ENCODE measurements at places on chromosomes 6 and 20. TPM values are rescaled to one million over a fixed set of nuclear protein-coding genes. Genes with fewer than 3 reads are reported as not detected.

MUC21 gene
- total RNA-seq, result not detected

DNA sequence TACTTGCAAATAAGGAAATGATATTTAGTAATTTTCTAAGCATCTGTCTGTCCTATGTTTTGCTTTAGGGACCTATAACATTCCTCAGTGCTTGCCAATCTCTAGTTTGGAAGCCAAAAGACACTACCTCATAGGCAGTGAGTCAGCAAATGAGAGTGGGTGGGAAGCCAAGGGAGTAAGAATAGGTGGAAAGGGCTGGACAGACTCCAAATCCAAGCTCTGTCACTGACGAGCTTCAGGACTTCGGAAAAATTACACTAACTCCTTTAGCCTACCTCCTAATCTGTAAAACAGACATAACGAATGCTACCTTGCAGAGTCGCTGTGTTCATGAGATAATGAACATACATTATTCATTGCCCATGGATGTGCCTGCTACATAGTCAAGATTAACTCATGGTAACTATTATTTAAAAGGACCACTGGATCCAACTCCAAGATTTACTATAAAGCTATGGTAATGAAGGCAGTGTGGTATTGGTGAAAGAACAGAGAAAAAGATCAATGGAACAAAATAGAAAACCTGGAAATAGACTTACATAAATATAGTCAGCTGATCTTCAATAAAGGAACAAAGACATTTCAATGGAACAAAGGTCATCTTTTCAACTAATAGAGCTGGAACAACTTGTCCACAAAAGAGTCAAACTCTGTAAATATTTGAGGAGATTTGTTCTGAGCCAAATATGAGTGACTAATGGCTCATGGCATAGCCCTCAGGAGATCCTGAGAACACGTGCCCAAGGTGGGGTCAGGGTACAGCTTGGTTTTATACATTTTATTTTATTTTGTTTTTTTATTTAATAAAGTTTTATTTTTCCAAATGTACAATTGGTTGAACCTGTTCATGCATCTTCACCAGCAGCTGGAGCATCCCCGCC lies 64.1 kb downstream of the FAM50B start:
- H3K27me3 ChIP-seq, result no peaks in the 10 kb centered on the region
- peak overlapping the region; percentile 40 for H3K4me3 ChIP-seq
- DNase-seq, result no peak

DNA sequence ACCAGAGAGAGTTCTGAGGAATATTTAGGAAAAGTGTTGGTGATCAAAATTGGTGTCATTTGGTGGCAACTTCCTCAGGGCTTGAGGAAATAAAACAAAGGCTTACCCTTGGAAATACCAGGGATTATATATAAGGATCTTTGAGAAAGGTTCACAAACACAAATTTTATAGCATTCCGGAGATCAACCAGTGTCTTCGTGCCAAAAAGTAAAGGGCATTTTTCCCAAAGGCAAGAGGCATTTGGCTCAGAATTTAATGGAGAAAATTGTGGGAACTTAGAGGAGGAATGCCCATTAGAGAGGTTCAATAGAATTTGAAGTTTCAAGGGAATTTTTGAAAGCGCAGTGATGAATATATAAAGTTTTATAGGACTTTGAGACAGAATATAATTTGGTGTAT lies 179.5 kb downstream of the FUT9 start:
- no peak overlapping the region for H3K27ac ChIP-seq
- no peak overlapping the region for H3K4me3 ChIP-seq
- no peaks in the 10 kb centered on the region for H3K27me3 ChIP-seq
- H3K36me3 ChIP-seq, result no peaks in the 10 kb centered on the region
- no peaks in the 10 kb centered on the region for H3K4me1 ChIP-seq

GRCh38 chr6:3768502-3768901 lies 17.0 kb upstream of the PXDC1 start:
- no peaks in the 10 kb centered on the region for H3K27me3 ChIP-seq
- DNase-seq, result no peak
- peaks cover 53% of the 10 kb centered on the region for H3K4me1 ChIP-seq
- no peaks in the 10 kb centered on the region for H3K36me3 ChIP-seq
- no peak overlapping the region for H3K4me3 ChIP-seq

All from chondrocyte (in vitro differentiated cells).